NCI-H2227 treated with DMSO at 0.1 percent for 48 hours (cell line): ENCODE measurements at places on chromosomes 16 and 17.

GRCh38 chr16:1475552-1476114 lies 805 bp upstream of the CLCN7 start:
- no peak for DNase-seq

DNA sequence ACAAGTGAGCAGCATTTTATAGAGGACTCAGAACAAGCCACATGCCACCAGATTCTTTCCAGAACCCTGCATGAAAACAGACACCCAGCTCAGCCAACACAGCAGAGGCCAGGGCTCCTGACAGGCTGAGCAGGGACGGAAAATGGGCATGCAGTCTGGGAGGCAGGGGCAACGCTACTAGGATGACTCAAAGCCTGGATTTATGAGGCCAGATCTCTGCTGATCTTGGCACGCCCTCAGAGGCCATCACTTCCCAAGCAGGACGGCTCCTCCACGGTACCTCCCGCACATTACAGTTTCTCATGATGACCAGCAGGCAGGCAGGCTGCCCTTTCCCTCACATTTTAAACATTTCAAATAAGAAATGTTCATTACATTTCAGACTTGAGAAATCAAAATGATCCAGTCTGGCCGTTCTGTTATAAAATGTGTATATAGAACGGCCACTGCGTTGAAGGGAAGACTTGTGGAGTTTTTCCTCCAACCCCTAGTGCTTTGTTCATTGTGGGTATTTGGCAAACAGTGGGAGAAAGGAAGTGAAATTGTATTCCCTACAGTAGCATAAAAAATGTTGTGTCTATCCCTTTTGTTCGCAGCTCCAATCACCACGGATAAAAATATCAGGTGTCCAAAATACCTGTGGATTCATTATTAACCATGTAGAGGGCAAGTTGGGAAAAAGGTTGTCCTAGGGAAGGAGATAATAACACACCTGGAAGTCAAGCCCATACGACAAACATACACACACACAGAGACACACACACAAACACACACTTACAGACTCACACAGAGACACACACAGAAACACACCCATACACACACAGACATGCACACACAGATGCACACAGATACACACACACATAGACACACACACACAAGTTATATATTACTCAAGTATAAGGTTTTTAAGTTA lies 64.8 kb upstream of the ADAMTS18 start:
- no peak for DNase-seq

GRCh38 chr17:16814439-16814838 lies 124.4 kb downstream of the CCDC144A start:
- DNase-seq: no peak

GRCh38 chr16:30728899-30729672 lies 19.1 kb upstream of the PHKG2 start:
- no peak for DNase-seq

- no peak for DNase-seq
Observed at GRCh38 chr16:1914084-1914608, 4.1 kb downstream of the HS3ST6 start.

- no peak for DNase-seq
Observed at GRCh38 chr17:80358131-80358530, 56.8 kb upstream of the ENDOV start.

DNA sequence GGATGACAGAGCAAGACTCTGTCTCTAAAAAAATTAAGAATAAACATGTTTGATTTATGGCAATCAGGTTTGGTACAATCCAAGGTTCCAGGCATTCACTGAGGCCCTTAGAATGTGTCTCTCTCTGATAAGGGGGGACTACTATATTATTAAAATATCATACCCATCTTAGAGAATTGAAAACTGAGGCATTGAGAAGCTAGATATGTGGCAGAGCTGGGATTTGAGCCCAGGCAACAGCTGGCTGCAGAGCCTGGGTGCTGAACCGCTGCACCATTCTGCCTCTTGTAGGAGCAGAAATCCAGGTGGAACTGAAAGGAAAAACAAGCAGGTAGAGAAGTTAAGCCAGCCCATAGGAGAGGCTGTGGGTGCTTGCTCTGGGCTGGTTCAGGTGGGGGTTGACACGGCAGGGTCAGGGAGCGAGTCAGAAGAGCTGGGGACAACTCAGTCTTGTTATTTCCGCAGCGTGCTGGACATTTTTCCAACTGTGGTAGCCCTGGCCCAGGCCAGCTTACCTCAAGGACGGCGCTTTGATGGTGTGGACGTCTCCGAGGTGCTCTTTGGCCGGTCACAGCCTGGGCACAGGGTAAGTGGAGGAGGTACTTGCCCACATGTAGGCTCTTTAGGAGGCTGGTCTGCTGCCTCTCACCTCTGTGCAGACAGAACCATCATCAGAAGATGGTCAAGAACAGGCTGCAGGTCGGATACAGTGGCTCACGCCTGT lies 62.5 kb downstream of the WIPI1 start:
- DNase-seq: no peak

DNA sequence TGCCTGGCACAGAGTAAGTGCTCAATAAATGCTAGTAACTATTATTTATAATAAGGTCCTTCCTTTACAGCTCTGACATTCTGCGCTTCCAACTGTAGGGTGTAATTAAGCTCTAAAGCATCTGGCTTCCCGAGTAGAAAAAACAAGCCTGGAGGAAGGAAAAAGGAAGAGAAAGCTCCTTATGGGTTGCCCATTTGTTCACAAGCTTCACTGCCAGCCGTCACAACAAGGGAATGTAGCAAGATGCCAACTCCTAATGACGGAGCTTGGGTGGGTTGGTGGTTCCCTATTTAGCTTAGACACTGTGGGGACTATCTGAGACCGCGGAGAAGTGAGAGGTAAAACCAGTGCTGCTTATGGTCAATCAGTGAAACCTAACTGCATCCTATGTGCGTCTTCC lies 7.3 kb upstream of the RPRML start:
- peak; percentile 21 for DNase-seq

GRCh38 chr16:84726669-84727467 lies 27.1 kb downstream of the USP10 start:
- DNase-seq: no peak

- DNase-seq: no peak
Observed at GRCh38 chr17:59757043-59757442, 49.6 kb downstream of the VMP1 start.

- no peak for DNase-seq
Observed at GRCh38 chr16:55901566-55902217, 26.5 kb upstream of the CES5A start.

DNA sequence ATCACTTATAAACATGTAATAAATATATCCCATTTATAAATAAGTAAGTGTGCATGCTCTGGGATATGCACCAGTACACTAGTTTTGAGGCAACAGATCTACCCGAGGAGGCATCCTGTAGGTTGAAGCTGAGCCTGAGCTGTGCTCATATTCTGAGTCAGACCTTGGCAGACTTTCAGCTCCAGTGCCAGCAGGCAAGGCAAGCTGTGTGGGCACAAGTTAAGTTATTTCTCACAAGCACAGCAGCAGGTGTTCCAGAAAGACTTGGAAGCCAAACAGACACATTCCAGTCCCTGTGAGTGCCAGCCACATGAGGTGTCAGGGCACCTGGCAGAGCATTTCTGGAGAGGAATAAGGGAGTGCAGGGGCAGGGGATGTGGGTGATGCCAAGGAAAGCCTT lies 1.3 kb upstream of the CLEC19A start:
- no peak for DNase-seq

DNA sequence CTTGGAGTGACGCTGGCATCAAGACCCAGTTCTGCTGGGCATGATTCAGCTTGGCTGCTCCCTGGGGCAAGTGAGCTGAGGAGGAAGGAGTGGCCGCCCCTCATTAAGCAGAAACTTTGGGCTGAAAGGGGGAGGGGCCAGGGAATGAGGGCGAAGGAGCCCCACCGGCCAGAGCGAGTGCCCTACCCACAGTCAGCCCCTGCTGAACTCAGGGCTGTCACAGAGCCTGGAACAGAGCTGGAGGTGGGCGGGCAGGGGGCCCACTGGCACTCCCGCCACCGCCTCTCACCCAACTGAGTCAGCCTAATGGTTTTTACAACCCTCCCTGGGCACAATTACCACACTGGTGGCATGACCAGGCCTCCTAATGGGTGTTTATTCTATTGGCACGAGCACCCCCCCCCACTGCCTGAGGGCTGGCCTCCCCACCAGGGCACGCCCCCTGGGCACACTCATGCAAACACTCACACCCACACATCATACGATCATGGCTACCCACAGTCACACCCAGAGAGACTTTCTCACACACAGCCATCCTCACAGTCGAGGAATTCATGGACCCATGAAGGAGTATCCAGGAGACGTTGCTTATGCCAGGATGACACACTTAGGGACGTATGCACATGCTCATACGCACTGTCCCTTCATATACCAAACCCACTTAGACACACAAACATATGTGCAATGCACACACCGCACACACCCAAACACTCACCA lies 19.2 kb downstream of the UNC119 start:
- DNase-seq: no peak

DNA sequence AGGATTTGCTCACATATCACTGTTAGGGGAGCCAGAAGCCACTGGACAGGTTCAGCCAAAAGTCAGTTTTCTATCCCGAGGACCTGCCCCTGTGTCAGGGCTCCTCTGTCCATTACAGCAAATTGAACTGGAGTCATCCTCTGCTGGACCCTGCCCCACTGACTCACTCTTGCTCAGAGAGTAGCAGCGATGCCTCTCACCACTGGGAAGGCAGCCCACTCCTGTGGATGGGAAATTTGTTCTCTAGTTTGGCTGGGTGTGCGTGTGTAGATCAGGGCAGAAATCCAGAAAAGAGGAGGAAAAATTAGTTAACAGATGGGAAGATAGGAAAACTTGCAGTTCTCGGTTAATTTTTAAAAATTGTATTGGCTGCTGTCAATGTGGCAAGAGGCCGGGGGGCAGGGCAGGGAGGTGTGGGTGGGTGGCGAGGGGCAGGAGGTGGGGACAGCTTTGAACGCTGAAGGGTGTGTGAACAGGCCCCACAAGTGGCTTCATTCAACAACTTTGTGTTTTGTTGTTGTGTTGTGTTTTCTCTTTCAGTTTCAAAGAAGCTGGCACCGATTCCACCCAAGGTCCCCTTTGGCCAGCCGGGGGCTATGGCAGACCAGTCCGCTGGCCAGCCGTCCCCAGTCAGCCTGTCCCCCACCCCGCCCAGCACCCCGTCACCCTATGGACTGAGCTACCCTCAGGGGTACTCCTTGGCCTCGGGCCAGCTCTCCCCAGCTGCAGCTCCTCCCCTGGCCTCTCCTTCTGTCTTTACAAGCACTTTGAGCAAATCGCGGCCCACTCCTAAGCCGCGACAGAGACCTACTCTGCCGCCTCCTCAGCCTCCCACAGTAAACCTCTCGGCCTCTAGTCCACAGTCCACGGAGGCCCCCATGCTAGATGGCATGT lies 33.6 kb downstream of the ELAC2 start:
- DNase-seq: no peak
